ENCODE measurements at places on chromosomes 16 and 17.

DNA sequence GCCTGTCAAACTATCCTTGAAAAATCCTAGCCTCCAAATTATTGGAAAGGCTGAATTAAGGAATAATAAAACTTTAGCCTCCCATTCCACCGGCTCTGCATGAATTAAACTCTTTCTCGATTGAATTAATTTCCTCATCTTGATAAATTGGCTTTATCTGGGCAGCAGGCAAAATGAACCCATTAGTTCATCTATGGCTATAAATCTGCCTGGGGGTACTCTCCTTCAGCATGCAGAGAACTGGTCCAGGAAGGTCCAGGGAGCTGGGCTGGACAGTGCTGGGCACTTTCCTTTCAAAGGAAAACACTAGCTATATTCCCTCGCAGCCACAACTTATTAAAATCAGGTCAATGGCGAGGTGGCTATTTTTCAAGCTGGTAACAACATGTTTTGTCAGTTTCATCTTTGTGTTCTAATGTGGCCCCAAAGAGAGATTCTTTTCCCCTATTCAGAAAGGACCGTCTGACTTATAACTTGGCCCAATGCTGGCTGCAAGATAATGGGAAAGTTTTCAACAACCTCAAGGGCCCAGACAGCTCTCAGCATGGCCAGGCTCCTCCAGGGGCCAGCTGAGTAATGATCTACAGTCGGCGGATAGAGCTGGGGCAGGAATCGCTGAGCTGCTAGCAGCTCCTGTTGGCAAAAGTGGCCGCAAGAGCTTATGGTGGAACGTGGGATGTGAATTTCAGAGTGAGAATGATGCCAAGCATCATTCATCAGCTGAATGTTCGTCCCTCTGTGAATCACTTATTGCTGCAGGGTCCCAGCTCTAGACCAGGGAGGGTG is 326.9 kb downstream of the SLC39A11 start:
- DNase-seq: no peak

- DNase-seq: no peak
These were observed 97.8 kb downstream of the MGAT5B start for GRCh38 chr17:76966016-76966415.

DNA sequence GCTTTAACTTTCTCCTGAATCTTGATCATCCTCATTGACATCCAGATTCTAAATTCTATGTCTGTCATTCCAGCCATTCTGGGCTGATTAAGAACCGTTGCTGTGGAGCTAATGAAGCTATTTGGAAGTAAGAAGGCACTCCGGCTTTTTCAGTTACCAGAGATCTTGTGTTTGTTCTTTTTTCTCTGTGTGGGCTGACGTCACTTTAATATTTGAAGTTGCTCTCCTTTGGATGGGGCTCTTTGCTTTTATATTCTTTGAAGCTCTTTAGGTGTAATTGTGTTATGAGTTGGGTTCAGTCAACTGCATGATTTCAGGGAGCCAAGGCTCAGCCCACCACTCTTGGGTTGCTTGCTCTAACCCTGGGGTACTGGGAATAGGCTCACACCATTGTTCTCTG is 460.6 kb downstream of the CDH8 start:
- no peak for DNase-seq

GRCh38 chr17:78108726-78109488 is 19.6 kb downstream of the TMC6 start:
- DNase-seq: no peak

DNA sequence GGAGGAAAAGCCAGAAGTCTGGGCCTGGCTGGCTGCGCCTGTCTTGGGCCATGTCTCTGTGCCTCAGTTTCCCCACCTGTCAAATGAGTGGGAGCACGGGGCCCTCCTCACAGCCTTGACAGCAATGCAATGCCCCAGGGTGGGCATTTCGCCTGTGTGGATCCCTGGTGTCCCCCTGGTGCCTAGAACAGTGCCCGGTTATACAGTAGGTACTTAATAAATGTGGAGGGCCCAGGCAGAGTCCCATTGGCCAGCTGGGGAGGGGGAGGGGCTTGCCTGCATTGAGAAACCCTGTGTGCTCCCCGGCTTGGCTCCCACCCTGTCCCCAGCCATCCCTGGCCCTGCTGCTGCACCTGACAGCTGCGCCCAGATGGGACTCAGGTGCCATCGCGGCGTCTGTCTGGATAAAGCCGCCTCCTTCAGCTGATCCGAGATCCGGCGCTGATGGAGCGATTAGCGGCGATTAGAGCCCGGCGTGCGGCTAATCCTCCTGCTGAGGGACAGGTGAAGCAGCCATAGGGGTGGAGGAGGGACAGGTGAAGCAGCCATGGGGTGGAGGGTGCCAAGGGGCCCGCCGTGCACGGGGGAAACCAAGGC is 12.4 kb downstream of the ZFPM1 start:
- peak; percentile 21 for DNase-seq

GRCh38 chr17:49667854-49668253 is 10.0 kb downstream of the SPOP start:
- DNase-seq: no peak

DNA sequence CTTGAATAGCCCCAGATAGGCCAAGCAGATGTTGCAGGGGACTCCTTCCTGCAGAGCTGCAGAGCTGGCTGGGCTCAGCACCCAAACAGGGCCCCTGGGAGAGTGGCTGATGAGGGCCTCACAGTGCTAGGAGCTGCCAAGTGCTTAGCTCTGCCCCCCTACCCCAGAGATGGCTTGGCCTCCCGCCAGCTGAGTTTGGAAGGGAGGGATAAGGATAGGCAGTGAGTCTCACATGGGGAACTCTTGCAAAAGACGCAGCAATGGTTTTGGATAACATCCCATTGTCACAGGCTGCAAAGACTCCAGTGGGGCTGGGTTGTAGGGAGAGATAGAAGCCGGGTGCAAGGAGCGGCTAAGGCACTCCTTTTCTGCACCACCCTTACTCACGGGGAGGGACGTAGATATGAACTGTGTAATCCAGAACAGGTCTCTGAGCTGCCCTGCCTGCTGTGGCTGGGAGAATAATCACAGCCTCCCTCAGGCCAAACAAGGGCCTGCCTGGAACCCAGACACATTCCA is 52.9 kb upstream of the MAF start:
- DNase-seq: peak; percentile 20

DNA sequence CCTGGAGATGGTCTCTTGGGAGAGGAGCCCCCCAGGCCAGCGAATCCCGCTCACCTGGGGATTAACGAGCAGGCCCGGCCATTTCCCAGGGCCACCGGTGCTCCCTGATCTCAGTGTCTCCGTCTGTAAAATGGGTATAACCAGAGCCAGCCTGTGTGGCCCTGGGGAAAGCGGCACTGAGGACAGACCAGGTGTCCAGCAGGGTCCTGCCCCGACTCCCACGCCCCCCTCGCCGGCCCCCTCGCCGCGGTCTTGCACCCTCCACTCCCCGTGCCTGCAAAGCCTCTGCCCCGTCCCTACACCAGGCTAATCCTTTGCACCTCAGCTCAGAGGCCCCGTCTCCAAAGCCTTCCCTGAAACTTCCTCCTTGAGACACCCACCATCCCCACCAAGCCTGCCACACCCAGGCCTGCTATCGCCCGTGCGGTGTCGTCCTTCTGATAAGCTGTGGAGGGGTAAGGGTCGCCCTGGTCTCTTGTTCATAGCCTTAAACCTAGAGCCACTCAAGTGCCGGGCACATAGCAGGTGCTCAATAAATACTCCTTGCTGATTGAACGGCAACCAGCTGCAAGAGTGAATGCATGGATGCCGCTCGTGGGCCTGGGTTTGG is 259.1 kb downstream of the C16orf95 start:
- DNase-seq: no peak

DNA sequence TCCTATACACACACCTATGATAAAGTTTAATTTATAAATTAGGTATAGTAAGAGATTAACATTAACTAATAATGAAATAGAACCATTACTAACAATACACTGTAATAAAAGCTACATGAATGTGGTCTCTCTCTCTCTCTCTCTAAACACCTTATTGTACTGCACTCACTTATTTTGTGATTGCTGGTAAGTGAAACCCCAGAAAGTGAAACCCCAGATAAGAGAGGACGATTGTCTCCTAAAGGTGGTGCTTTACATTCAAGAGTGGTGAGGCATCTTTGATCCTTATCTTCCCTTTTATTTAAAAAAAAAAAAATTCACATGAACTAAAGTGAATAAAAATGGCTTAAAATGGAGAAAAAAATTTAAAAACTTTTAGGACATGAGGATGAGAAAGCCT is 80.1 kb upstream of the TRAP1 start:
- no peak for DNase-seq

DNA sequence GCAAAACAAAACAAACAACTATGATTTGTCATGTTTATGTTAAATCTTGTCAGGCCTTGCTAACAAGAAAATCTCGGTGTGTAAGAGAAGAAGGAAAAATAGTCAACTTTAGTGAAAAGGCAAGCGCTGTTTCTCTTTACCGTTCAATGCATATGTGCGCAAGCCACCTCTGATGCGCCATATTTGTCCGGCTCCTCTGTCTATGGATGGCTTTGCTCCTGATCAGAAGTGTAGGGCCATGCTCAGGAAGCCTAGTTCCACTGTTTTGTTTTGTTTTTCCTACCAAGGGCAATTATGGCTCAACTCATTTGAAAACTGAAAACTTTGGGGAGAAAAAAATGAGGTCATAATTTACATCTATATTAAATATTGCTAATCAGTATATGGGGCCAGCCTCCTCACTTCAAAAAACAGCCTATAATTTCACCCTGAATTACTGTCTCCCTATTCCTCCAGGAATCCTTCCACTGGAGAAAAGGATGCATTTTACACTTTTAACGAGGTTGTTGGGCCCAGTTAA is 4.5 kb downstream of the MAF start:
- no peak for DNase-seq

GRCh38 chr17:3582915-3583314 is 25.3 kb upstream of the TRPV3 start:
- no peak for DNase-seq

- peak; percentile 25 for DNase-seq
These were observed 12.9 kb downstream of the PLK1 start for GRCh38 chr16:23691483-23692189.

DNA sequence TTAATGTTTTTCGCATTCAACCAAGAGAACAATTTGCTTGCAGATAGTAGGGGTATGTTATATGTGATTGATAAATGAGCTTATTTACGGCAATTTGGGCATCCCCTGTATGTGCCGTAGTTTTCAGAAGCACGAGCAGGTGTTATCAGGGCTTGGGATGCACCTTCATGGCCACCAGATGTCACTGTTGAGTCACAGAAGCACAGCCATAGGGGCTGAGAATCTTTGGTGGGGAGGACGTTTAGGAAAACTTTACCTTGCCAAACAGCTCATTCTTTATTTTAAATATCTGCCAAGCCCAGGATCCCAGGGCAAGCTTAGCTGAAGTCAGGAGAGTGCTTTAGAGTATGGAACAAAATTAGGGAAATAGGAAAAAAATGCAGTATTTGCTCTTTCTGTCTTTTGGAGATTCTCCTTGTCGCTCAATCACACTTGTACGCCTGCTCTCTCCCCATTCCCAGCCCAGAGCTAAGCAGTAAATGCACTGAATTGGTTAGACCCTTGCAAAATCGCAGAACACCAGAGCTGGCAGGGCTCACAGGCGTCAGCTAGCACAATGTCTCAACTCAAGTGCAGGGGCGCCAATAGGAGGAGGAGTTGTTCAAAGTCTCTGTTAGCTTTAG is 93.6 kb upstream of the MPHOSPH6 start:
- DNase-seq: peak; percentile 79

DNA sequence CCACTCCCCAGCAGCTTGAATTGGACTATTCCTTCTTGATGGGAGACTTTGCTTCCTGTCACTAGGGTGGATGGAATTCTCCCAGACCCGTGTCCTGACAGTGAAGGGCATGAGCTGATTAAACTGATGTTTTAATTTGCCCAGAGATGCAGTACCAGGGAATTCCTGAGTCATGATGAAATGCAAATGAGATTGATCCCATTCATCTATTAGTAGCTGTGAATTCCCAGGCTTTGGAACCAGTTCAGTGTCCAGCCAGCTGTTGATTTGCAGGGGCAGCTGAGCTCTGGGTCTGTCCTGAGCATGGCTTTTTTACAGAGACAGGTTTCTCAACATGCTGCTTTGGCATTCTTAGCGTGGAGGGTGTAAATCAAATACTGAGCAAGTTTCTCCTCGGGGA is 157.9 kb downstream of the PITPNC1 start:
- DNase-seq: no peak

GRCh38 chr17:32445074-32445415 is 735 bp downstream of the PSMD11 start:
- DNase-seq: peak; percentile 65

DNA sequence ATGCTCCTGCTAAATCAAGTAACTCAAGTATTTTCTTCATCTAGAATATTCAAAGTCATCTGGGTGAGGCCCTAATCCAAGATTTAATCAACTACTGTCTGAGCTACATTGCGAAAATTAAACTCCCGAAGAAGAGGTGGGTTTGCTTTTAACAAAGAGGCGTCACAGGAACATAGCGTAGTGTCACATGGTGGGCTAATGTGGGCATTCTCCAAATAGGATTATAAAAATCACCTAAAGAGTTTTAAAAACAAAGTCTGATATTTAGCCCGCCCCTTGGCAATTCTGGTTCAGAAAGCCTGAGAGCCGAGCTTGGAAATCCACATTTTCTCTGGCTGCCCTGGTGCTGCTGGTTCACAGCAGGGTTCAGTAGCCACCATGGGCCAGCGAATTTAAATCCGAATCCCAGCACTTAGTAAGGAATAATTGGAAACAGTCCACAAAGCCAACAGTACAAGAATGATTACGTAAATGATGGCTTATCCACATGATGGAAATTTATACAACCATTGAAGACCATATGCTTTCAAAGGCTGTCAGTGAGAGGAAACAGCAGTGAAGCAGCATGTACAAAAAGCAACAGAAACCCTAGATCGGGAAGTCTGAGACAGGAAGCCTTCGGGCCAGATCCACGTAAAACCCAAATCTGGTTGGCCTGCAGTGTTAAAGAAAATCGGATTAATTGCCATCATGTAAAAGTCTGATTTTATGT is 8.8 kb downstream of the PMM2 start:
- DNase-seq: no peak

DNA sequence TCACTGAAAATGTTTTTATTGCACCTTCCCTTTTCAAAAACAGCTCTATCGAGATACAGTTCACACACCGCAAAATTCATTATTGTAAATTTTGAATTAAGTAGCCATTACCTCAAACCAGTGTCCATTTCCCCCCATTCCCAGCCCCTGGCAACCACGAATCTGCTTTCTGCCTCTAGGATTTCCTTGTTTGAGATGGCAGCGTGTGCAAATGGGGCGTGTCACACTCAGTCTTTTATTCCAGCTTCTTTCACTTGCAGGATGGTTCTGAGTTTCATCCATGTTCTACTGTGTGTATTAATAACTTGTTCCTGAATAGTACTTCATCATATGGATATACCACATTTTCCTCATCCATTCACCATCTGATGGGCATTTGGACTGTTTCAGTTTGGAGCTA is 14.8 kb downstream of the ACSF3 start:
- DNase-seq: no peak

GRCh38 chr17:45871718-45872117 is 22.6 kb upstream of the MAPT start:
- DNase-seq: no peak

DNA sequence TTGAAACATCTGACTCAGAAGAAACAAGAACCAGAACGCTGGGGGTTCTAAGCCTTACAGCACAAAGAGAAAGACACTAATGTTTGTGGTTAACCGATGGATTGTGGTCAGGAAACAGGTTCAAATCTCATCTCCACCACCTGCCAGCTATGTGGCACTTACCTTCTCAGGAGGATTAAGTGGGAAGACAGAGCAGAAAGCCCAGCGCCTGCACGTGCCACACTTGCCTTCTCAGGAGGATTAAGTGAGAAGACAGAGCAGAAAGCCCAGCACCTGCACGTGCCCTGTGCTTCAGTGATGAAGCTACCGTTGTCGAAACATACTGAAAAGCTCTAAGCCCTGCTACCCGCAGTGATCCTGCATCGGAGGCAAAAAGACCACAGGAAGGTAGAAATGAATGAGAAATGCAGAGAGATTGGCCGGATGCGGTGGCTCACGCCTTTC is 90.6 kb downstream of the NXN start:
- DNase-seq: no peak
